ENCODE measurements at places on chromosomes 6 and 20.
A peak's percentile ranks its signal among the peaks of the same experiment; 100 is the strongest.

GRCh38 chr20:19314621-19315020, 102.2 kb downstream of the SLC24A3 start:
- peak; percentile 39 for DNase-seq

- DNase-seq: no peak
Observed at GRCh38 chr20:24802286-24802820, 146.7 kb upstream of the CST7 start.

DNA sequence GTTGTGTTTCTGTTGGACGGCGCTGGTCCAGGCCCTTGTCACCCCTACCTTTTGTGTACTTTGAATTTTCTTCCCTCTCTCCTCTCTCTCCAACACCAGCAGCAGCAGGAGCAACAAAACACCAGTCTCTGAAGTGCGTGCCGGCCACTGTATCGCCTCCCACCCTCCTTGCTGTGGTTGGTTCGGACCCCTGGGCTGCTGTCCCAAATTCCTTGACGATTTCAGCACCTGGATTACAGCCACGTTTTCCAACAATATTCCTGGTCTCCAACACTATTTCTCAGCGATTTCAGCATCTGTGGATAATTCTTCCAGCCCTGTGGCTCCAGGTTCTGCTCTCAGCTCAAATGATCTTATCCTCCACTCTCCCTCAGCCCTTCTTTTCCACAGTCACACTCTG, 11.8 kb downstream of the MAS1 start:
- no peak for DNase-seq

DNA sequence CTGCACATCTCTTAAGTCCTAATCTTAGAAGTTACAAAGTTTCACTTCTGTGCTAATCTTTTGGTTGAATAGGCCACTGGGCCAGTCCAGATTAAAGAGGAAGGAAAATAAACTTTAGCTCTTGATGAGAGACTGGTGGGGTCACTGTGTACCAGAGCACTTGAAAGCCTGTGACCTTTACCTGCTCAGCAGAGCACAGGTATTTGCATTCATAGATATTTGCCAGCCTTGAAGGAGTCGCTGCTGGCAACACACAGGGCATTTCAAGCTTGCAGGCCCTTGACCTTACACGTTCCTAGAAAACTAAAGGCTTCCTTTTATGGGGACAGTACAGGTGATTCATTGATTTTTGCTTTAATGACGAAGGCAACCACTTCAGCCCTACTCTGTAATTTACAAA, 108.4 kb upstream of the SLC22A23 start:
- no peak for DNase-seq

DNA sequence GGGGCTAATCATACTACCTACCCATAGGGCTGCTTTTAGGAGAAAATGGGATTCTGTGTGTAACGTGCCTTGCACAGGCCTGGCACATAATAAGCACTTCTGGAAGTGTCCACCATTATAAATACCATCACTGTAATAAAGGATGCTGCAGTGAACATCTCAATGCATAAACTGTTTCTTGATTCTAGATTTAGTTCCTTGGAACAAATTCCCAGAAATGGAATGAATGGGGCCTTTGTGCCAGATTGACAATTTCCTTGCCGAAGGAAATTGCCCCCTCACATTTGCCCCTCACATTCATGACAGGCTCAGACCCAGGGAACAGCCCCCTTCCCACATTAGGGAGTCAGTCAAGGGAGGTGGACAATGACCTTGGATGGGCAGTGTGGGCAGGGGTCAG, 29.2 kb downstream of the BPIFB4 start:
- no peak for DNase-seq

DNA sequence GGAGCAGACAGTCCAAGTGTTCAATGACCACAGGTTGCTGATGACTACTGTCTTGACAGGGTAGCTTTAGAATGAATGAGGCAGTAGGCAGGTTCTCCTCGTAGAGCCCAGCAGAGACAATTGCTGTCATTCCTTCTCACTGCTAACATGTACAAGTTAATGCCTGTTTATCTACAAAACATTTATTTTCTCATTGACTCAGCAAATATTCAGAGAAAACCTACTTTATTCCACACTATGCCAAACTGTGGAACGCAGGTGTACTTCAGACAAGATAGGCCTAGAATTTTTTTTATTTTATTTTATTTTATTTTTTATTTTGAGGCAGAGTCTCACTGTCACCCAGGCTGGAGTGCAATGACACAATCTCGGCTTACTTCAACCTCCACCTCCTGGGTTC, 50.8 kb downstream of the ARHGAP18 start:
- no peak for DNase-seq

- DNase-seq: no peak
Observed at GRCh38 chr6:21565431-21565830, 28.1 kb upstream of the SOX4 start.

DNA sequence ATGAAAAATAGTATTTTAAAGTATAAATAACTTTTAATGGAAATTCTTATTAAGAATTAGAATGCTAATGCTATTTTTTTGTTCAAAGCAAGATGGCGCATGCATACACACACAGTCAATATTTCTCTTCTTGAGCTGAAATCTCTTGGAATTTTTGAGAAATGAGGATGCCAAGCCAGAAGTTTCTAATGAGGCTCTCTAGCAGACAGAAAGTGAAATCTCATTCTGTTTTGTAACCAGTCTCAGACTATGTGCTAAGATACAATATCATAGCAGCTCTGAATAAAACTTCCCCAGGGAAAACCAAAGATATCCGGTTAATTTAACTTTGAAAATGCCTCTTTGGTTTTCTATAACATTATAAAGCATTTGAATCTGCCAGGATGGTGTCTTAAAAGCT, 97.2 kb upstream of the HDAC2 start:
- no peak for DNase-seq

GRCh38 chr20:63316502-63316921, 23.5 kb downstream of the COL20A1 start:
- no peak for DNase-seq

GRCh38 chr20:63119121-63119962, 96.6 kb downstream of the YTHDF1 start:
- no peak for DNase-seq

- DNase-seq: no peak
Observed at GRCh38 chr6:56484669-56485068, 158.0 kb downstream of the DST start.

DNA sequence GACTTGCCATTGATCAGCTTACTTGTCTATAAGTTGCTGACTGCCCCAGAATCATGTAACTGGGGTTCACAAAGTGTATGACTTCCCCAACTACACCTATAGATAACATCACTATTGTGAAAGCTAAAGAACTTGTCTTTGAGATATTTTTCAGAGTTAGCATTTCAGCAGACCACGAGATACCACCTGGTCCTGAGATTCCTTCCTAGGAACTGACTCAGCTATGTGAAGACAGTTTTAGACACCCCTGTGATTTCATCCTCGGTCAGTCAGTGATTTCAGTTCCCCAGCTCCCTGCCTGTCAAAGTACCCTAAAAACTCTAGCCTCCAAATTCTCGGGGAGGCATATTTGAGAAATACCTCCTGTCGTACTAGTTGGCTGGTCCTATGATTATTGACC, 62.4 kb downstream of the TXNDC5 start:
- no peak for DNase-seq

- DNase-seq: no peak
Observed at GRCh38 chr6:13146442-13146841, 181.9 kb downstream of the TBC1D7 start.

DNA sequence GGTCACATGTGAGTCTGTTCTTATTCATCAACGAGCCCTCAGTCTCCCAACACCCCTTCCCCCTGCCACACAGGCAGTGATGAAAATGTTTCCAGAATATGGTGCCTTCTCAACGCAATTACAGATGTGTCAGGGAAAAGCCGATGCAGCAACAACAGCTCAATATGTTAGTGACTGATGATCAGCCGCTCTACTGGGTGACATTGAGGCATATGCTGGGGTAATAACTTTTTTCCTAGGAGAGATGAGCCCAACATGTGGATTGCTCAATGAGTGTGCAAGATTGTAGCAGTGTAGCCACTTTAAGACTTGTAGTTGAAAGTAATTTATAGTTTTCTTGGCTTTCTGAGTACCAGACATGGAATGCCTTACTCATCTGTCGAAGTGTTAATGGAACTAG, 49.4 kb downstream of the DTD1 start:
- DNase-seq: no peak

DNA sequence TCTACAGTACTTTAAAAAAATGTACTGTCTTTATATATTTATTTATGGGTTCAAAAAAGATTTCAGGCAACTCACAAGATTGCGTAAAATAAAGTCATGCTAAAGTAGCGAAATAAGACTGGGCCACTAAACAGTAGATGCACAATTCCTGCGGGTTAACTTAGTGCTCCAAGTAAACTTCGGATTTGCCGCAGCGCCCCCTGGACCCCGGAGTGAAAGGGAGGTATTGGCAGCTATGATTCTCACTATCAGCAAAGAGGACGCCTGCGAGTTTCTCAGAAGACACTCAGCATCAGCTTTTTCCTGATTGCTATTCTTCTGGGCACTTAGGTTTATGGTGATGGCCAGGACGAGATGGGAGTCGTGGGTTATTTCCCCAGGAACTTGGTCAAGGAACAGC, 1.4 kb downstream of the OTOR start:
- DNase-seq: no peak

- DNase-seq: no peak
Observed at GRCh38 chr6:53342217-53342616, 6.5 kb downstream of the ELOVL5 start.

DNA sequence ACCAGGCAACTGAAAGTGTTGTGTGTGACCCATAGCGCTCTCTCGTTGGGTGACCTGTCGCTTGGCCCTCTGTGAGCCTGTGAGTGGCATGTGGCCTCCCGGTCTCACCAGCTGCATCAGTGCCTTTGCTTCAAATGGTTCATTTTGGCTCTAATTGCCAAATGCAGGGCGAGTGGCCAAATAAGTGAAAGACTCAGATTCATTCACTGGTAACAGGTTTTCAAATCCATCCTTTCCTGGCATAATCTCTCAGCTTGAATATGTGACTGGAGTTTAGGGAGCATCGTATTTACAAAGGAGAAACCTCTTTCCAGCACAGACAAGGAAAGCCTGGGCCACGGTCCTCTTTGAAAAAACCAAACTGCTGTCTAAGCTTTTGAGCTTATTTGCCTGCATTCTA, 321.6 kb upstream of the QKI start:
- no peak for DNase-seq

DNA sequence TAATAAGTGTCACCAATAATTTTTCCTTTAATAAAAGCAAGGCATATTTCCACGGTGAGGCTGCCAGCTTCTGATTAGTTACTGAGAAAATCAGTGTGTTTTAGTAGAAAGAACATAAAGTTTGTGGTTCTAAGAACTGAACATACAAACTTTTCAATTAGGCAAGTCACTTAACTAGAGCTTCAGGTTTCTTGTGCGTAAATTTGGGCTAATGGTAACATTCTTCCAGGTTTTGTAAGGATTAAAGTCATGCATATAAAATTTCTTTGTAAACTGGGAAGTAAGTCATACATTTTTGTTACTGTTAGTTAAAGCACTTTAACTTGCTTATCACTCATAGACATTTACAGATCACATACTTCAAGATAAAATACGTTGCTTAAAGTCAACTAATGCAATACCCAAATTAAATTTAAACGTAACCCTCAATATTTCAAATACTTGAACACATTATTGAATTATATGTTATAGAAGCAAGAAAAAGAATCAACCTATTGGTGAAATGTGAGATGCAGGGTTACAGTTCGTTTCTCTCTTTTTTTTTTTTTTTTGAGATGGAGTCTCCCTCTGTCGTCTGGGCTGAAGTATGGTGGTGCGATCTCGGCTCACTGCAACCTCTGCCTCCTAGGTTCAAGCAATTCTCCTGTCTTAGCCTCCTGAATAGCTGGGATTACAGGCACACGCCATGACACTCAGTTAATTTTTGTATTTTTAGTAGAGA, 327.3 kb upstream of the NOX3 start:
- DNase-seq: no peak

DNA sequence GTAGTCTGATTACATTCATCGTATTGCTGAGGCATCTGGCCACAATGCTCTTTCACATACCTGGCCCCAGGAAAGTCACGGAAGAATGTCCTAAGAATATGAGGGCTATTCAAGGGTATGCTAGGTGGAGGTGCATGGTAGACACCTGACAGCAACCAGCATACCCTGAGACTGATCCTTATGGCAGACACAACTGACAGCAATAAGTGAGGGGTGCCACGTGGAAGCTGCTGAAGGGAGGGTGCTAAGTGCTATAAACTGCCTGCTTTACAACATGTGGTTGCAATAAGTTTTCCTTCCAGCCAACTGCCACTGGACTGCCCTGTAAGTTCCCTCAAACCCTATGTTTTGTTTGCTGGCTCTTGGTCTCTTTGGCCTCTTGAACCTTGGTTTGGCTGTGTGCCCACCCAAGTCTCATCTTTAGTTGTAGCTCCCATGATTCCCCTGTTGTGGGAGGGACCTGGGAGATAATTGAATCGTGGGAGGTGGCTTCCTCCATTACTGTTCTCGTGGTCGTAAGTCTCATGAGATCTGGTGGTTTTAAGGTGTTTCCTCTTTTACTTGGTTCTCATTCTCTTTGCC, 201.3 kb upstream of the MOCS1 start:
- DNase-seq: no peak

DNA sequence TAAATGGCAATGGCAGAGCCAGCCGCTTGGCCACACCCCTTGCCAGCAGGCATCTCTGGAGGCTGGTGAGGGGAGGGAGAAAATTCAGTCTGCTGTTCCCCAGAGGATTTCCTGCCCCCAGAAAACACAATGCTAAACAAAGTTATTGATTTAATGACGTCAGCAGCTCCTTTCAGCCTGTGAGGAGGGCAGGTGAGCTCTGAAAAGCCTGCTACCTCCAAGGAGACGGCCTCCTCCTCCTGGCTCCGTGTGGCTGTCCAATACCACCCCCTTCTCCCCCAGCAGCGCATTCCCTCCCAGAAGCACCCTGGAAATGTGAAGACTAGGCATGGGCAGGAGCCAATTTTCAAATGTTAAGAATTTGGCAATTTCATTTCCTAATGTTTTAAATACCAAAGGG, 393.1 kb downstream of the ZFAND3 start:
- DNase-seq: no peak

DNA sequence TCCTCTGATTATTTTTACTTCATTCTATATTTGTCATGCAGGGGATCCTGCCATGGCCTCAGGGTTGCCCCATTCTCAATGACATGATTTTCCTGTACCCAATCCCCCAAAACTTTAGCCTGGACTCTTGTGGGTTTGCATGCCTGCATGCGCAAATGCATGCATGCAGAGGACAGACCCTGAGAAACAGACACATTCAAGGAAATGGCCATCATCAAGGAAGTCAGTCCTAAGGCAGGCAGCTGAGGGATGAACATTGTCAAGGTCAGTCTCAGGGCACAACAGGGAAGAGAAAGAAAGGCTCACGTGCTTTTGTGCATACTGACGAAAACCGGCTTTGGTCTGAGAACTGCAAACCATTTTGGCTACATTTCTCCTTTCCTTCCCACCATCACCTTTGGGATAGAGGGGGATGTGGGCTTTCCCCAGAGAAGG, 13.1 kb downstream of the NEDD9 start:
- DNase-seq: no peak

- no peak for DNase-seq
Observed at GRCh38 chr20:49845060-49845459, 32.4 kb downstream of the SLC9A8 start.

- DNase-seq: peak; percentile 54
Observed at GRCh38 chr20:34415079-34415478, 52.0 kb downstream of the ITCH start.

GRCh38 chr20:21391185-21391971, 5.9 kb downstream of the NKX2-4 start:
- DNase-seq: no peak
